IMR-90 (cell line): ENCODE measurements at places on chromosomes 2 and 18. TPM values are rescaled to one million over a fixed set of nuclear protein-coding genes. Genes with fewer than 3 reads are reported as not detected.

DNA sequence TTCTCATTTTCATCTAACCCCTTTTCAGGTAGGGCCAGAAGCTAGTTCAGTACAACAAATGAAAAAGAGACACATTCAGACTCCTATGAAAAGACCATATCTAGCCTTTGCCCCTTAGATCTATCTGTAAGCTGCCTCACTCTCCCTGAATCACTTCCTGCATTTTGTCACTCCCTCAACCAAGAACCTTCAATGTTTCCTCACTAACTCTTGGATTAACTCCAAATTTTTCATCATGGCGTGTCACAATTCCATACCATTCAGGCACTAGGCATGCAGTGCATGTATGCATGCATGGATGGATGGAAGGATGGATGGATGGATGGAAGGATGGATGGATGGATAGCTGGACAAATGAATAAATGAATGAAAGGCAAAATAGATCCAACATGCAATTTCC, 356.9 kb downstream of the TNS1 start:
- DNase-seq = peak; percentile 65
- H3K36me3 ChIP-seq = no peaks in the 10 kb centered on the region
- H3K27me3 ChIP-seq = no peaks in the 10 kb centered on the region
- H3K4me1 ChIP-seq = no peaks in the 10 kb centered on the region
- no peak overlapping the region for H3K4me3 ChIP-seq
- no peak overlapping the region for H3K27ac ChIP-seq

DNA sequence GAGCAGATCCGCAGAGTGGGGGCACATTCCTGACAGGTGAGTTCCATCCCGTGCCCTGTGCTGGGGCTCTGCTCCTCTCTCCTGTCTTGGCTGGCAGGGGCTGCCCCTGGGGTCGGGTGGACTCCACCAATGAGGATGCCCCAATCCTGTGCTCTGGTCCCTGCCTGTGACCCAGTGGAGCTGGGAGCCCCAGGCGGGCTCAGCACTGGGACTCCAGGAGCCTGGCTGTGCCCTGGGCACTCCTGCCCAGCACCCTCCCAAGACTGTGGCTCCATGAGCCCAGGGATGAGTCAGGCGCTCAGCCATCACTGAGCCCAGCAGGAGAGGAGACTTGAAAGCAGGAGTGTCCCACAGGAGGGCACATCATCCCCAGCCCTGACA, 53.9 kb downstream of the MBP start:
- DNase-seq = no peak
- H3K36me3 ChIP-seq = no peaks in the 10 kb centered on the region
- H3K4me1 ChIP-seq = peaks cover 18% of the 10 kb centered on the region
- no peaks in the 10 kb centered on the region for H3K27me3 ChIP-seq
- H3K27ac ChIP-seq = no peak overlapping the region

DNA sequence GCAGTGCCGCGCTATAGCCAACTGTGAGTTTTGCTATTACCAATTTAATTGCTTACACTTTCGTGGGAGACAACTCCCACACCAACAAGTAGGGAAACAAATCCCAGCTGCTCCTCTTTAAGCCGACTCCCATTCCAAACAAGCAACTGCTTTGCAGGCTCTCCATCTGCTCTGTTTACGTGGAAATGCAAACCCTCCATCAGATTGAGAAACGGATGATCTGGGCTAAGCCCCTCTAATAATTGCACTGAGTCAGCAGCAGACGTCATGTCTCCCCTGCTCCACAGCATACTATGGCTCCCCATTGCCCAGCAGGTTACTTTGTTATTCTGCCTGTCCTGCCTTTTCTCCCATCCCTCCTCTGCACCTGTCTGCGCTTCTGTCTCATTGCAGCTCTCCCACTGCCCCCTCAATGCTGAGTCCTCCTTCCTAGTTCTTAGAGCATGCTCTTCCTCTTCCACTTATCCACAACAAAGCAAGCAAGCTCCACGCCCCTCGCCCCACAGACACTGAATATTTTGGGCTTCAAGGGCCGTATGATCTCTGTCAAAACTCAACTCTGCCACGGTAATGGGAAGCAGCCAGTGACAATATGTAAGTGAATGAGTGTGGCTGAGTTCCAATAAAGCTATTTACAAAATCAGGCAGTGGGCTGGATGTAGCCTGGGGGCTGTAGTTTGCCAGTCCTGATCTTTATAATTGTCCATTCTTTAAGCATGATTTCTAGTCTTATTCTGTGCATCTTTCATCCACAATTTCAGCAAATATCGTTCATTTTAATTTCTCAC, 39.5 kb upstream of the ARL4C start:
- H3K27me3 ChIP-seq = peaks cover 36% of the 10 kb centered on the region
- H3K4me1 ChIP-seq = no peaks in the 10 kb centered on the region
- H3K4me3 ChIP-seq = no peak overlapping the region

The DPP10 gene
- total RNA-seq = not detected in 2 replicates

- peak; percentile 75 for DNase-seq
- H3K4me1 ChIP-seq = peaks cover 60% of the 10 kb centered on the region
- H3K27me3 ChIP-seq = no peaks in the 10 kb centered on the region
- H3K4me3 ChIP-seq = no peak overlapping the region
Measured at GRCh38 chr2:237702441-237703391, 75.3 kb downstream of the LRRFIP1 start.

- no peak for DNase-seq
- peaks cover 9% of the 10 kb centered on the region for H3K4me1 ChIP-seq
- no peak overlapping the region for H3K4me3 ChIP-seq
- no peaks in the 10 kb centered on the region for H3K27me3 ChIP-seq
Measured at GRCh38 chr18:74804677-74805076, 207.0 kb downstream of the ZNF407 start.
